ENCODE measurements at places on chromosomes 1 and 21.

DNA sequence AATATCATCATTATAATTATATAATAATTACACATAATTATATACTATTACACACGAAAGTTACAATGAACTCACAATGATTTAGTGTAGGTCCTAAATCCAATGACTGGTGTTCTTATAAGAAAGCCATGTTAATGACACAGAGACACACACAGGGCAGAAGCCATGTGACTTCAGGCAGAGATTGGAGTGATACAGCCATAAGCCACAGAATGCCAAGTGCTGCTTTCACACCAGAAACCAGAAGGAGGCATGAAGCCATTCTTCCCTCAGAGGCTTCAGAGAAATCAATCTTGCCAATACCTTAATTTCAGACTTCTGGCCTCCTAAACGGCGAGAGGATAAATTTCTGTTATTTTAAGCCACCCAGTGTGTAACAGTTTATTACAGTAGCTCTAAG is 147.4 kb upstream of the KRTAP19-8 start:
- DNase-seq, result no peak

DNA sequence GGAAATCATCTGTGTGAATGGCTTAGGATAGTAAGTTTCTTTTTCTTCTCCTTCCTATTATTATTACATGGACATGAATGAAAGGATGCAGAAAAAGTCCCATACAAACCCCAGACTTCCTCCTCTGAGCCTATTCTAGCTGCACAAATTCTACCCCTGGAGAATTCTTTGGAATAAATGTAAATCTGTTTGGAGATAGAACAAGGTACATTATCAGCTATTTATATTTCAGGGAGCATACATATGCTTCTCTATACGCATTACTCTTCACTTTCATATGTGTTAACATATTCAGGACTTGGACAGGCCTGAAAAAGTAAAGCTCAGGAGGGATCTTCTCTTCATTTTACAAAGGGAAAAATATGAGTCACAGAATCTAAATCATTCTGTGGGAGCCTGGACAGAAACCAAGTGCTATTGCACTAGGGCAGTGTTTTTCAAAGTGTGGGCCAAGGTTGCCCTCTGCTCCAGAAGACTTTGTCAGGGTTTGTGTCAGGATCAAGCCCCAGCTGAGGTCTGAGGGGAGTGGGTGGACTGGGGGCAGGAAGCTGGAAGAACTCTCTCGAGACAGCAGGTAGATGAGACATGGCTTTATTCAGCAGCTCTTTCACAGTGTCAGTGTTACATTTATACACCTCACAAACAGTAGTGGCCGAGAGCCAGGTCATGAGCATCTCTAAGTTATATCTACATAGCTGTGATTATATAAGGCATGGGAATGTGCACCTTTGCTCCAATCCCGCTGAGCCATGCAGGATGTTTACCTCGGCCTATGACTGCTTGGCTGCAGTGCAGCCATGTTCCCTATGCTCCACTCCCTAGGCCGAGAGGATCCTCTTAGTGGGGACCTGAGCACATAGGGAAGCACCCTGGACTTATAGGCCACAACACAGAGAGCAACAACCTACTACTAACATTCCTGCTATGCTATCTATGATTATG is 114.3 kb downstream of the GDAP2 start:
- no peak for DNase-seq

- peak; percentile 17 for DNase-seq
Measured at GRCh38 chr1:158992787-158993312, 16.9 kb upstream of the IFI16 start.

DNA sequence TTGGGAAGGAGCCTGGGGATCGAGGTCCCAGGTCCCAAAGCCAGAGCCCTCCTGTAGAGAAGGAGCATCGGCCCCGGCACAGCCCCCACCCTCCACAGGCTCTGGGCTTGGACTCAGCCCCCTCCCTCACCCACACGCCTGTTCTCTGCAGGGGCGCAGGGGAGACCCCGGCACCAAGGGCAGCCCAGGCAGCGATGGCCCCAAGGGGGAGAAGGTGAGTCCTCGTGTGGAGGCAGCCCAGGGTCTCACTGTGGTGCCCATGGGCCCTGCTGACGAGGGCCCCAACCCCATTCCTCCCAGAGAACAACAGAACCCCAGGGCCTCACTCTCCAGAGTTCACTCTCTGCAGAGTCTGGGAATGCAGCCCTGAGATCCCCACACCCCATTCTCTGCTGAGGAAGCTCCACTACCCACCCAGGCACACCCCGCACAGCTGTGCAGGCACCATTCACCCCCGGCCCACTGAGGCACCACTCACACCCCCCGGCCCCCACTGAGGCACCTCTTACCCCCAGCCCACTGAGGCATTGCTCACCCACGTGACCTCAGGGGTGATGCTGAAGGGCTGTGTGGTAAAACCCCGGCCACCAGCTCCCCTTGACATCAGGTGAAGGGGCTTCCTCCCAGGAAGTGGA is 21.8 kb downstream of the COL6A2 start:
- peak; percentile 5 for DNase-seq

- peak; percentile 61 for DNase-seq
Measured at GRCh38 chr1:36350659-36351226, 27.3 kb upstream of the EVA1B start.

- DNase-seq, result no peak
Measured at GRCh38 chr1:154404511-154404931, 622 bp upstream of the IL6R start.

DNA sequence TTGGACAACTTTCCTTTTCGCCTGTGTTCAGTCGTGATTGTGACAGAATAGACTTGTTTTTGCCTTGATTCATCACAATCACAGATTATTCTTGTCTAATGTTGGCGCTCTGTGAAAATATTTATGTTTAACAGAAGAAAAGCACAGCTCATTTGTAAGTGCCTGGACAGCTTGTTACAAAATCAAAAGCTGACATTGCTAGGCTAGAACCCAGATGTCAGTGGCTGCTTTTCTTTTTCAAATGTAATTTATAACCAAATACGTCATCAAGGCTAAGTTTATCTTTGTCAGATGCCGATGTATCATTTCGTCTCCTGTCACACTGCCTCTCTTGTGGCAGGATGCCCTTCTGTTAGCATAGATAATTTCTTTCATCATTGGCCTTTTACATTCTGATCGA is 1227.3 kb downstream of the PLA2G4A start:
- DNase-seq, result no peak

DNA sequence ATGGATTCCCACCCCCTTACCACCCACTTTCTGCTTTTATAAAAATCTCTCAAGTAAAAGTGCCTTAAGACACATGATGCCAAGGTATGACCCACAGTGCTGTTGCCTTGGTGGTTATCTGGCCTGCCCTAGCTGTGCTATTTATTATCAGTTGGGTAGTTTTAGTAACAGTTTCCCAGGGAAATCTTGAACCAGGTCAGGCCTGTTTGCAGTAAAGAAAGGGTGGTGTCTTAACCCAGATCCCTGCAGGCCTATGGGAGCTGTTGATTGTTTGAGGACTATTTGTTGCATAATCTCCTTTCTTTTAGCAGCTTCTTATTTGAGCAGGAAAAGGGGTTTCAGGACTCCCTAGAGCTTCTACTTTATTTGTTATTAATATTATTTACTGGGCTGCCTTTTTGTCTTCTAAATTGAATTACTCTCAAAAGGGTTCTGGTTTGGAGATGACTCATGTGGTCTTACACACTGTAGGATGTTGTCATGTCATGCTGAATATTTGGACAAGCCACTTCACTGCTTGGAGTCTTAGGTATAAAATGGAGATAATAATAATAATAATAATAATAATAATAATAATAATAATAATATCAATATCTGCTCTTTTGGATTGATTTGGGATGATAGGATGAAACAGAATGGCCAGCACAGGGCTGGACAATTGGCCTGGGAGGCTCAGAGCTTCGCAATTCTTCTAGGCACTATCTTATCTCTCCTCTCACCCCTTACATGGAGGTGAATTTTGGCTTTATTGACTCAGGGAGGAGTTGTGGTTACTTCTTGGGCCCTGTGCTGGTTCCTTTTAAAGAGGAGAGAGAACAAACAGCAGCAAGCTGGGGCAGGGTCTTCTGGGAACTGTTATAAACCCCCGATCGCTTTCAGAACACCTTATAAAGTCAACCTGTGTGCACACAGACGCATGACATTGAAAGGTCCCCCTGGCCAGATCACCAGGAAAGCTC is 252.1 kb downstream of the PRDM2 start:
- no peak for DNase-seq

DNA sequence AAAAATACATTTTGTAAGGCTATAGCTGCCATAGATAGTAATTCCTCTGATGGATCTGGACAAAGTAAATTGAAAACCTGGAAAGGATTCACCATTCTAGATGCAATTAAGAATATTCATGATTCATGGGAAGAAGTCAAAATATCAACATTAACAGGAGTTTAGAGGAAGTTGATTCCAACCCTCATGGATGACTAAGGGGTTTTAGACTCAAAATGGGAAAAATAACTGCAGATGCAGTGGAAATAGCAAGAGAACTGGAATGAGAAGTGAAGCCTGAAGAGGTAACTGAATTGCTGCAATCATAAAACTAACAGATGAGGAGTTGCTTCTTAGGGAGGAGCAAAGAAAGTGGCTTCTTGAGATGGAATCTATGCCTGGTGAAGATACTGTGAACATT is 230.8 kb downstream of the KCTD3 start:
- DNase-seq, result no peak

DNA sequence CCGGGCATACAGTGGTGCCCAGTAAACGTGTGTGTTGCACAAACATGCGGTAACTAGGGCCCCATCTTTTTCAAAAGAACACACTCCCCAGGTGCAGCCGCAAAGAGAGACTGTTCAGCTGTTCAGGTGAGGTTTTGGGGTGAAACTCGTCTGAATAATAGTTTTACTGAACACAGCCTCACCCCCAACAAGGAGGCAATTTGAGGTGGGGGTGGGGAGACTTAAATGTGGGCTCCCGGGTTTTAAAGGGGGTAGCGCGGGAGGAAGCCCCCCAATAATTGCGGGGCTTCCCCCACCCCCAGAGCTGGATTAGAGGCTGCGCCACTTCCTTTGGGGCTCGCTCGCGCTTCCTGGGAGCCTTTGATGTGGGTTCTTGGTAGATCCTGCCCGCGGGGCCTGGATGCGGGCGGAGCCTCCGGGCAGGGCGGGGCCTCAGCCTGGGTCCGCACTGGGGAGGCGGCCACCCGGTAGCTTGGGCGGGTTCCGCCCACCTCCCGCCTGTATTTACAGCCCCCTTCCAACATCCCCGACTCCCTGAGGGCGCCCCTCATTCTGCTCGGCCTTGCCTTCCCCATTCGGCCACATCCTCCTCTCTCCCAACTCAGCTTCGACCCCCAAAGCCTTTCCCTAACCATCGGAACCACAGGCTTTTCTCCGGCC is 6.4 kb upstream of the EPHA2 start:
- DNase-seq, result peak; percentile 51
